ENCODE measurements at places on chromosomes 12 and 14.

DNA sequence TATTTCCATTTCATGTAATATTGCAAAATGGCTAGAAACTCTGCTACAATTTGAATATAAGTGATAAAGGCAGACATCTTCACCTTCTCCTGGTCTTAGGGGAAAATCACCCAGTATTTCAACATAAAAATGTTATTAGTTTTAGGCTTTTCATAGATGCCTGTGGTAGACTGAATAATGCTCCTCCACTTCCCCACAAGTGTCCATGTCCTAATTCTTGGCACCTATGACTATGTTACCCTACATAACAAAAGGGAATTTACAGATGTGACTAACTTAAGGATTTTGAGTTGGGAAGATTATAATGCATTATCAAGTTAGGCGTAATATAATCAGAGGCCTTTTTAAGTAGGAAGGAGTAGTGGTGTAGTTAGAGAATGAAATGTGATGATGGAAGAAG, 196.4 kb downstream of the TMTC3 start:
- DNase-seq: no peak

DNA sequence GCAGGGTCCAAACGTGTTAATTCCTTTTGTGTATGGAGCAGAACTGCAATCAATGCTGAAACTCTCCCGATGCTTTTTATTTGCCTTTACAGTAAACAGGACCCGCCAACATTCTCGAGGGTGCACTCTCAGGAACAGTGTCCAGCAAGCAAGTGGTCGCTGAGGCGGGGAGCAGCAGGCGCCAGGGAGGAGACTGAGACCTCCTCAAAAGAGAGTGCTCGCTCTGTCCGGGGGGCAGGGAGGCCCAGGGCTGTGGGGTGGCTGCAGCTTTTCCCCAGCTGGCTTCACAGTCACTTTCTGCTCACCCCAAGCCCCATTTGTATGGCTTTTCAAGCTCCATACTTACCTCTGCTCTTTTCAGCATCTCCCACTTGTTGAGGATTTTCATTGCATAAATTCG, 49.2 kb downstream of the CDC42BPB start:
- no peak for DNase-seq

GRCh38 chr12:94689646-94690036, 39.3 kb upstream of the TMCC3 start:
- no peak for DNase-seq

- DNase-seq: no peak
These were observed 2.2 kb downstream of the TSHR start for GRCh38 chr14:80957613-80958012.

- DNase-seq: no peak
These were observed 52.7 kb upstream of the SYNE2 start for GRCh38 chr14:63800083-63800482.

DNA sequence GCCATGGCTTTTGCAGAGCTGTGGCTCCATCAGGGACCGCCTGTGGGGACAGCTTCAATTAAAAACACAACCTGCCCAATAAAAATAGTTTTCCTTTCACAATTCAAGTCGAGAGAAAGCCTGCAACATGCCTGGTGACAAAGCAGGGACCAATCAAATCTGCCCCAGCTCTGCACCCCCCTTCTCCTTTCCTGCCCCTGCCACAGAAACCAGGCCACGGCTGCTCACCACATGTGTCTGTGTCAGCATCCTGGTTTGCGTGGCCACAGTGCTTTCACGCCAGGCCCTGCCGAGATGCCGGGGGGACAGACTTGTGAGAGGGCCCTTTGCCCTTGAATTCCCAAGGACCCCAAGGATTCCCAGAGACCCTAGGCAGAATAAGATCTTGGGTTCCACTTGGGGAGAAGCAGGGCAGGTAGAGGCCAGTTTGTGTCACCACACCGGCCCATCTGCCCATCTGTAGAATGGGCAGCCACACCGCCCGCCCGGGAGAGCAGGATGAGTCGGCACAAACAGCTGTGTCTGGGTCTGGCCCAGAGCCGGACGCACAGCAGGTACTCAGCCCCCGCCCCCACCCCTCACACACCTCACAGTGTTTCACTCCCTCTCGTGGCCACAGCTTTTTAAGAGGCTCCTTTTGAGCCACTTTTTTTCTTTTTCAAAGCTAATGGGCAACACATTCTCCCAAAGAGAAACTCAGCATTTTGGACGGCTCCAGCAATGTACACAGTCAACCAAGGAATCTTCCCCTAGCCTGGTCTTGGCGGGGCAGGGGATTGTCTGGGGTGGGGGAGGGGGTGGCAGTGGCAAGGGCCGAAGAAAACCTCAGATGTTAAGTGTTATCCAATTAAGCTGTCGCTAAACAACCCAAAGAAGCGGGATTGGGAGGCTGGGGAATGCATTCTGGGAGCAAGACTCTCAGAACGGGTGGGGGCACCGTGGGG, 41.5 kb downstream of the BCL11B start:
- no peak for DNase-seq

DNA sequence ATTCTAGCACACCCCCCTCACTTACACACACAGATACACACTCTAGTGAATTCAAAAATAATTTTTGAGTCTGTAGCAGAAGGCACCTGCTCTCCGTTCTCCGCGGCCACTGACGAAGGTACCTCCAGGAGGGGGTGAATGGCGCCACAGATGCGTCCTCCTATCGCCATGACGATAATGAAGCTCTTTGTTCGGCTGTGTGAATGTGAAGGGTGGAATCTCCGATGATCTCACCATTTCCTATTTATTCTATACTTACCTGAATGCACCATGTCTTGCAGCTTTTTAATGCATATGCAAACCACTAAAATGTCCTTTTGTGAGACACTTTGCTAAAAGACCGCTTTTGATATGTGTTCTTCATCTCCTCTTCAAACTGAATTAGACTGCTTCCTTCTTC, 162.7 kb downstream of the EGLN3 start:
- DNase-seq: no peak

DNA sequence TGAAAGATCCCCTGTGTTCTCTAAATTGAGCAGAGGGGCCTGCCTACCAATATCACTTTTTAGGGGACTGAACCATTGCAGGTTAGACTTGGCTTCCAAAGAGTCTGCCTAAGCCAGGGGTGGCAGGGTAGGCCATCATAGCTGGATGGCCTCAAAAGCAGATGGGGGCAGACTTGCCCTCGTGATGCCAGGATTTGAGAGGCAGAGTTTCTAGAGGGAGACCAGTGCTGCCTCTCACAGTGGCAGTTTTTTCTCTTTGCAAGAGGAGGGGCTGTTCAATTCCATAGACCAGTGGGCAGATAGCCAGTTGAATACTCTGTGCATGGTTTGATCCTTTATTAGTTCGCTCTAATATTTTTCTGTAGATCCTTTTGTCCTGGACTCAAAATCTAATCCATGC, 23.8 kb upstream of the SMCO2 start:
- no peak for DNase-seq

GRCh38 chr14:99513183-99513694, 32.0 kb downstream of the CCNK start:
- no peak for DNase-seq

DNA sequence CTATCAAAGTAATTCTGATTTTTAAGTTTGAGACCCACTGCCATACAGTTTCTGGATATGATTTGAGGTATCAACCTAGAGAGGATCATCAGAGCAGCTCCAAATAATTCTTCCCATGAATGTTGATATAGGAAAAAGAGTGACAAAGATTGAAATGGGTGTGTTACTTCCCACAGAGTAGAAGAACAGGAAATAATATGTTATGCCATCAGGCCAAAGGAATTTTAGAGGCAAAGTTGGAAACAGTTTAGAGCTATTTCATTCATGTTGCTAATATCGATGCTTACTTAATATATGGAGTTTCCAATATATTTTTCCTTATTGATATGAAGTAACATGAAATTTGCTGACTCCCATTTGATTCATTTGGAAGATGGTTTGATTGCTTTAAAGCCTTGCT, 8.9 kb upstream of the MSRB3 start:
- DNase-seq: no peak

GRCh38 chr14:63454863-63455622, 88.1 kb downstream of the PPP2R5E start:
- DNase-seq: no peak

DNA sequence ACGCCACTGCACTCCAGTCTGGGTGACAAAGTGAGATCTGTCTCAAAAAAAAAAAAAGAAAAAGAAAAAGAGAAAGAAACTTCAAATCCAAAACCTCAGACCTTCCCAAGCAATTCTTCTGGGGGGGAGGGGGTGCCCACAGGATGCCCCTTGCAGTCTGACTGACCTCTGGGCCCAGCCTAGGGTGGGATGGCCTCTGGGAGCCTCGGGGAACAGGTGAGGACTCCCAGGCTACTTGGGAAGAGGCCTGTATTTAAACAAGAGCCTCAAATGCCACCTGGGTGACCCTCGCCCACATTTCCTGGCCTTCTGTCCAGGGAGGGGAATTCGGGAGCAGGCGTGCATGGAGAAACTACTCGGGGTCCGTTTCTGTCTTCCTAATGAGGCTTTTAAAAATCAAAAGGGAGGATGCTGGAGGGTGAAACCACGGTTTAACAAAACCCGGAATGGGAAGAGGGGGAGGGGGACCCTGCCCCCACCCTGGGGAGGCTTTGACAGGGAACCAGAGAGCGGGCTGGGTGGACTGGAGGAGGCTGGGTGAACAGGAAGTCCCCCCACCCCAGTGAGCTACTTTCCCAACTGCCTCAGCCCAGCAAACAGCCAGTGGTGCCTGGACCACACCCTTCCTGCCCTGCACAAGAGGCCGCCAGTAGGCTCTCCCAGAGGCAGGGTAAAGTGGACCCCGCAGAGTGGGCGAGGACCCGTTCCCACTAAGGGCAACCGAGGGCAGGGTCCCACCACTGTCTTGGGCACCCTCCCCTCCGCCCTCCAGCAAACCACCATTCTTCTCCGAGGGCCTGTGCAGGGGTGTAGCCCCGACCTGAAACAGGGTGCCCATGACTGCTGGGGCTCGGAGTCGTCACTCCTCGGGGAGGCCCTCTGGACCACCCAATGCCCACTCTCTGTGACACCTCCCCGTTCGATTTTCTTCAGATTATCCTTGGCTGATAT, 1.5 kb upstream of the FBRSL1 start:
- DNase-seq: no peak

GRCh38 chr12:3922033-3922432, 48.8 kb upstream of the PARP11 start:
- DNase-seq: no peak

DNA sequence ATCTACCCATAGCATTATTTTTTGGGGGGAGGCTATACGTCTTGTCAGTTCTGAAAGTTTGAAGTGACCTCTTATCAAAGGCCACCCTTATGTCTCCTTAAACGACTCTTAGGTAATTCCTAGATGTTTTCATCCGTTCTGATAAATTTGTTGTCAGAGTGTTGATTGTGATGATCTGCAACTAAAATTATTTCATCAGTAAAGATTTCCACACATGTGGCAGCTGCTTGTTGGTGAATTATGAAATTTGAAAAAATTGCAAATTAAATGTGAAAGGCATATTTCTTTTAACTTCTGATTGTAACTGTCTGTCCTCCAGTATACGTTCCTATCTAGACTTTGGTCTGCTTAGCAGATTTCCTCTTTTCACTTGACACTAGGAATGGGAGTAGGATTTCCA, 1.4 kb downstream of the ADIPOR2 start:
- DNase-seq: no peak

DNA sequence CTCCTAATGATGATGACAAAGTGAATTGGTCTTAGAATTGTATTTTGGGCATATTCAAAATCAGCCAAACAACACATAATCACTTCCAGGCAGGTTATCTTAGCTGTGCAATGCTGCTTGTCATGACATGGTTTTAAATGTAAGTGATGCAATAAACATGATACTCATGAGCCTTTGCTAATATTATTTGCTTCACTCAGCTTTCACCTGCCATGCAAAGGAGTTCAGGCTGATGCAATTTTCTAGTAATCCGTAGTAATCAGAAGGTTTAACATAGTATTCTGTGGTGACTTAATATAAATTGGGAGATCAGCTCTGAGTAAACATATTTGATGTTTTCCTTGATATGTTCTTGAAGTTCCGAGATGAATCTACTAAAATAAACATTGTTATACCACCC, 29.1 kb downstream of the TMEM260 start:
- DNase-seq: no peak

DNA sequence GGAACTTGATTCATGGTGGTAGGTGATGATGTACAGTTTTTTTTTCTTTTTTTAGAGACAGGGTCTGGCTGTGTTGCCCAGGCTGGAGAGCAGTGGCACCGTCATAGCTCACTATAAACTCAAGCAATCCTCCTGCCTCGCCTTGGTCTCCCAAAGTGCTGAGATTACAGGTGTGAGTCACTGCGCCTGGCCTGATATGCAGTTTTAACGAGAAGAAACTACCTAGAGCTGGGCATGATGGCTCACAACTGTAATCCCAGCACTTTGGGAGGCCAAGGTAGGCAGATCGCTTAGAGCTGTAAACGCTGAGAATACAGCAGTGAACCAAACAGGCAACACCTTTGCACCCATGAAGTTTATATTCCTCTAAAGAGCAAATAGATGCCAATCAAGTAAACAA, 13.0 kb upstream of the VPS37B start:
- DNase-seq: no peak

DNA sequence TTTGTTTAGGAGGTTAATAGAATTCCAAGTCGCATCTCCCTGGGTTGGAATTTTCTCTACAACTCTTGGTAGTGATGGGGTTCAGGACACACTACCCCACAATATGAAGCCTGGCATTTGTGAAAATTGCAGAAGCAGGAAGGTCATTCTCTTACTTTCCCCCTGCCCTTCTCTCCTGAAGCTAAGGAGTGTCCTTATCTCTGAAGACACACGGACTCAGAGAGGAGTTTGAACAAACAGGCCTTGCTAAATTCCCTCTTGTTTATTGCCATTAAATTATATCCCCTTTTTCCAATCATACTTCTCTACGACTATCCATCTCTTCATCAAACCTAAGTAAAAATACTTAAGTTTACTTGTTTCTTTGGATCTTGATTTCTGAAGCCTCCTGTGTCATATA, 443.0 kb downstream of the RAD51B start:
- DNase-seq: no peak

DNA sequence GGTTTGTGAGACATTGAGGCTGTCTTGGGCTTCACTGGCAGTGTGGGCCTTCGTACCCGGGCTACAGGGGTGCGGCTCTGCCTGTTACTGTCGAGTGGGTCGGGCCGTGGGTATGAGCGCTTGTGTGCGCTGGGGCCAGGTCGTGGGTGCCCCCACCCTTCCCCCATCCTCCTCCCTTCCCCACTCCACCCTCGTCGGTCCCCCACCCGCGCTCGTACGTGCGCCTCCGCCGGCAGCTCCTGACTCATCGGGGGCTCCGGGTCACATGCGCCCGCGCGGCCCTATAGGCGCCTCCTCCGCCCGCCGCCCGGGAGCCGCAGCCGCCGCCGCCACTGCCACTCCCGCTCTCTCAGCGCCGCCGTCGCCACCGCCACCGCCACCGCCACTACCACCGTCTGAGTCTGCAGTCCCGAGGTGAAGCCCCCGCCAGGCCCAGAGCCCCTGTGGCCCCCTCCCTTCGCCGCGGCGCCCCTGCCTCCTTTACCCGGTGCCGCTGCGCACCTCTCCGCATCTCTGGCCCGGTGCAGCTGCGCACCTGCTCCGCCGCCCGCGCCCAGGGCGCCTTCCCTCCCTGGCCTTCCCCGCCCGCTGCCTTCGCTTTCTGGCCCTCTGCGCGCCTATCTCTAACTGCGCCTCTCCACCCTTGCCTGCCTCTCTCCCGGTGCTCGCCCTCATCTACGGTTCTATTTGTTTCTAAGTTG, at the start of gene ENO2:
Gene ENO2 (plus strand): TSS at position 335 of the 701 bp plus-strand sequence. CDS start 1,253 bp downstream, outside the sequence.
- no peak for DNase-seq
